Esophagus muscularis mucosa (tissue), 4 donors: ENCODE measurements at places on chromosomes 3 and 15.

DNA sequence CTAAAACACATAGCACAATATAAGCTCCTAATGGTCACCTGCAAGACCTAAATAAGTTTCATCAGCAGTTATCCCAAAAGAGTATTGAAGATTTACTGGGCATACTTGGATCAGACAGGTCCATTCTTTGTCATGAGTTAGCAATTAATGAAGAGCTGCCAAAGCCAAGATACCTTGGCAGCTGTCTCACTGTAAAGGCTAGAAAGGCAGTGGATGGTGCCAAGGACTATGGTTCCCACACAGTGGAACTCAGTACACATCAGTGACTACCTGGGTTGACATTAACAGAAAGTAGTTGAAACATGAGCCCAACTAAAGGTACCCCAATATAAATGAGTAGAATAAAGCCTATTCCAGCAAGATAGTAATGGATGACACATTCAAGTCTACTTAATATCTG is 41.1 kb upstream of the TMCO5A start:
- no peak overlapping the region for H3K4me3 ChIP-seq
- H3K36me3 ChIP-seq = no peaks in the 10 kb centered on the region

GRCh38 chr3:98817547-98818041 is 54.5 kb downstream of the ST3GAL6 start:
- peak overlapping the region; percentile 1 for H3K27ac ChIP-seq
- H3K36me3 ChIP-seq = peaks cover 8% of the 10 kb centered on the region
- H3K4me1 ChIP-seq = no peaks in the 10 kb centered on the region
- H3K4me3 ChIP-seq = no peak overlapping the region
- no peaks in the 10 kb centered on the region for H3K27me3 ChIP-seq
- no peak for DNase-seq

- no peak overlapping the region for H3K4me3 ChIP-seq
- DNase-seq = no peak
- no peak overlapping the region for H3K27ac ChIP-seq
- peaks cover 16% of the 10 kb centered on the region for H3K36me3 ChIP-seq
- H3K27me3 ChIP-seq = no peaks in the 10 kb centered on the region
These were observed 34.5 kb upstream of the STIMATE start for GRCh38 chr3:52931889-52932288.

GRCh38 chr3:26369133-26369532 is 253.4 kb upstream of the LRRC3B start:
- H3K36me3 ChIP-seq = no peaks in the 10 kb centered on the region
- H3K27ac ChIP-seq = no peak overlapping the region
- H3K4me1 ChIP-seq = no peaks in the 10 kb centered on the region
- no peak for DNase-seq
- no peak overlapping the region for H3K4me3 ChIP-seq

DNA sequence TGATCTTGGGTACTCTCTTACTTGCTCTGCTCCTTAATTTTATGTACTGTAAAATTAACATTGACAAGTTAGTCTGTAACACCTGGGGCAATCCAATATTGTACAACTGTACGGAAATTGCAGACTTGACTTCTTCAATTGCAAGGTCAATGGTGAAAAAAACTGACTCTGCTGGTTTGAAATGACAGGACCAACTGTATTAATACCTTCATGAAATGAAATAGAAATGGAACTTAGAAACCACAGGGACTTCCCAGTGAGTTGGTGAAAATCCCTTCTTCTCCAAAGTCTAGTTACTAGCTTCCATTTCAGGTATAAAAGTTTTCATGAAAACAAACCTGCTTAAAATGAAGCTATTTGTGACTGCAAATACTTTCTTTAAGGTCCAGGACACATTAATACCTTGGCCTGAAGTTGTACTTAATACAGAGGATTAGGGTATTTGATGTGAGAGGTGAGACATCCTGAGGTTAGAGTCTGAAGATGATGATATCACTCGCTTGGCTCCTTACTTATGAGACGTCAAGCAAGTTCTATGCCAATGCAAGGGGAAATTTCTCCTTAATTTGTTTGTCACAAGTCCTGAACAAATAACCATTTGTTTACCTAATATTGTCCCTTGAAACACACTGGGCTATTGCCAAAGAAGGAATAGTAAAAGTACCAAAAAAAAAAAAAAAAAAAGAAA is 226.2 kb upstream of the TP63 start:
- H3K4me3 ChIP-seq = no peak overlapping the region
- no peak overlapping the region for H3K27ac ChIP-seq
- H3K4me1 ChIP-seq = no peaks in the 10 kb centered on the region
- H3K27me3 ChIP-seq = no peaks in the 10 kb centered on the region
- no peaks in the 10 kb centered on the region for H3K36me3 ChIP-seq

DNA sequence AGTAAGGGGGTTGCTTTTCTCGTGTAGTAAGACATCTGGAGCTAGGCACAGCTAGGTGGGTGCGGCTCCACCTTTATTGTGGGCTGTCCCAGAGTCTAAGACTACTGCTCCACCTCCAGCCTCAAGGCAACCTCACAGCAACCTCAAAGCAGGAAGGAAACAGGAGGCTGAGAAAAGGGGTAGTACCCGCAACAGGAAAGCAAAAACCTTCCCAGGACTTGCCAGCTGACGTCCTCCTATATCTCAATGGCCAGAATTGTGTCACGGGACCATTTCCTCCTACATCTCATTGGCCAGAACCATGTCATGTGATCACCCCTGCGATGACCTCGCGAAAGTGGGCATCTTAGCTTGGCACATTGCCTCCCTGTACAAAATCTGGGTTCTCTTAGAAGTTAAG is 4.3 kb upstream of the GPR160 start:
- no peak for DNase-seq
- peaks cover 15% of the 10 kb centered on the region for H3K27me3 ChIP-seq
- H3K4me3 ChIP-seq = no peak overlapping the region
- no peaks in the 10 kb centered on the region for H3K36me3 ChIP-seq
- no peak overlapping the region for H3K27ac ChIP-seq

GRCh38 chr3:19595884-19596283 is 338.1 kb downstream of the EFHB start:
- no peaks in the 10 kb centered on the region for H3K27me3 ChIP-seq
- no peak overlapping the region for H3K27ac ChIP-seq
- no peaks in the 10 kb centered on the region for H3K4me1 ChIP-seq
- H3K36me3 ChIP-seq = no peaks in the 10 kb centered on the region
- DNase-seq = no peak

GRCh38 chr15:71811036-71811736 is 832 bp downstream of the NR2E3 start:
- peak; percentile 39 for DNase-seq
- H3K27me3 ChIP-seq = no peaks in the 10 kb centered on the region
- no peaks in the 10 kb centered on the region for H3K36me3 ChIP-seq
- H3K4me1 ChIP-seq = peaks cover 8% of the 10 kb centered on the region

GRCh38 chr3:38004415-38005075 is 14.0 kb downstream of the VILL start:
- peaks cover 22% of the 10 kb centered on the region for H3K4me1 ChIP-seq
- no peaks in the 10 kb centered on the region for H3K27me3 ChIP-seq
- DNase-seq = no peak
- no peak overlapping the region for H3K27ac ChIP-seq
- H3K4me3 ChIP-seq = no peak overlapping the region
- peaks cover 53% of the 10 kb centered on the region for H3K36me3 ChIP-seq

DNA sequence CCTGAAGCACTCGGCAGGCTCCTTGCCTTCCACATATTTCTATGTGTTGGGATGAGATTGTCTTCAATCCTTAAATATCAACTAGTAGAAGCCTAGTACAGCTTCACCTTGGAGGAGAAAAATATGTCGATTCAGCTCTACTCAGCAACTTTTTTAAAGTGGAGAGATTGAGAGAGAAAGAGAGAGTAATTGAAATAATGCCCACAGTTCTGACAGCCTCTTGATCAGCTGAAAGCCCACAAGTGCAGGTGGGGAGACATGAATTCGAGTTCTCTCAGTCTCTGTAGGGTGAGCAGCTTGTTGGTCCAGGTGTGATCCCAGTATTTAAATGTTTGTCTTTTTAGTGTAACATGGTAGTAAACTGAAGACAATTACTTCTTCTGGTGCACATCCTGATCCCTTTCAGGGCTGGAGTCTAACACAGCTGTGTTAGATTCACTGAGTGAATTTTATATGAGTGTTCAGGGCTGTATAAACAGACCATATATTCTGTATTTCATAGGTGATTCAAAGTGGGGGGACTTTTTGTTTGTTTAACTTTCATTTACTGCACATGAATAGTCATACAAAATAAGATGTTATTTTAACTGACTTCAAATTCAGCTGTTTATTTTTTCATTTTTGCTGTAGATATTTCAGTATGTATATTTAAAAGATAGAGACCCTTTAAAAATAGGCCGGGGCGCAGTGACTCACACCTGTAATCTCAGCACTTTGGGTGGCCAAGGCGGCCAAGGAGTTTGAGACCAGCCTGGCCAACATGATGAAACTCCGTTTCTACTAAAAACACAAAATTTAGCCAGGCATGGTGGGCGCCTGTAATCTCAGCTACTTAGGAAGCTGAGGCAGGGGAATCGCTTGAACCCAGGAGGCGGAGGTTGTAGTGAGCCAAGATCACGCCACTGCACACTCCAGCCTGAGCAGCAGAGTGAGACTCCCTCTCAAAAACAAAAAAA is 64.0 kb downstream of the ST6GAL1 start:
- no peaks in the 10 kb centered on the region for H3K4me1 ChIP-seq
- H3K27me3 ChIP-seq = no peaks in the 10 kb centered on the region
- H3K4me3 ChIP-seq = no peak overlapping the region
- no peak for DNase-seq
- H3K27ac ChIP-seq = no peak overlapping the region

DNA sequence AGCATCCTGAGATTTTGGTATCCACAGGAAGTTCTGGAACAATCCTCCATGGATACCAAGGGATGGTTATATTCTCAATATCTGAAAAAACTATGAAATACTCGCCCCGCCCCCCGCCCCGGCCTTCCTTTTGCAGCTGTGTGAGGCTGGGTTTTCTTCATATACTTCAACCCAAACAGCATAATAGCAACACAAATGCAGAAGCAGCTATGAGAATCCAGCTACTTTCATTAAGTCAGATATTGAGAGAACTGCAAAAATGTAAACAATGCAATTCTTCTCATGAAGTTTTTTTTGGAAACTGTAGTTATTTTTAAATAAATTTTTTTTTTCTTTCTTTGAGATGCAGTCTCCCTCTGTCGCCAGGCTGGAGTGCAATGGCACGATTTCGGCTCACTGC is 10.9 kb upstream of the IDH2 start:
- no peak overlapping the region for H3K4me3 ChIP-seq
- no peaks in the 10 kb centered on the region for H3K27me3 ChIP-seq
- H3K27ac ChIP-seq = peak overlapping the region; percentile 13
- H3K4me1 ChIP-seq = peaks cover 10% of the 10 kb centered on the region
- H3K36me3 ChIP-seq = no peaks in the 10 kb centered on the region
- DNase-seq = no peak

- H3K4me3 ChIP-seq = no peak overlapping the region
- H3K27me3 ChIP-seq = no peaks in the 10 kb centered on the region
- H3K4me1 ChIP-seq = peaks cover 15% of the 10 kb centered on the region
- DNase-seq = peak; percentile 62
- H3K27ac ChIP-seq = no peak overlapping the region
These were observed 124.6 kb downstream of the FOXB1 start for GRCh38 chr15:60128710-60129109.

DNA sequence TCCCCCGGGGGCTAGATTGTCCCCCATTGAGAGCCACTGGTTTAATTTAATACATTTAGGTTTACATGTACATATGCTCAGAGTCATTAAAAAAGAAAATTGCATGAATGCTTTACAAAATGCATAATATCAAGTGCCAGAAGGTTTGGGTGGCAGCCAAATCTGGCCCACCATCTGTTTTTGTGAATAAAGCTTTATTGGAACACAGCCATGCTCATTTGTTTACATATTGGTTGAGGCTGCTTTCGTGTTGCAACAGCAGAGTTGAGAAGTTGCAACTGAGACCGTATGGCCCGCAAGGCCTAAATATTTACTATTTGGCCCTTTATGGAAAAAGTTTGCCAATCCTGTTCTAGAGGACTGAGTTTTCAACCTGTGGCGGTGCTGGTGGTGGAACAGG is 32.1 kb upstream of the RGMA start:
- no peak overlapping the region for H3K27ac ChIP-seq
- DNase-seq = no peak
- no peaks in the 10 kb centered on the region for H3K27me3 ChIP-seq
- H3K36me3 ChIP-seq = no peaks in the 10 kb centered on the region

GRCh38 chr3:17801131-17801530 is 58.7 kb upstream of the TBC1D5 start:
- no peaks in the 10 kb centered on the region for H3K4me1 ChIP-seq
- no peaks in the 10 kb centered on the region for H3K27me3 ChIP-seq
- no peaks in the 10 kb centered on the region for H3K36me3 ChIP-seq
- DNase-seq = peak; percentile 10
- no peak overlapping the region for H3K4me3 ChIP-seq
- no peak overlapping the region for H3K27ac ChIP-seq

GRCh38 chr3:182469086-182469485 is 324.2 kb upstream of the ATP11B start:
- no peaks in the 10 kb centered on the region for H3K36me3 ChIP-seq
- H3K4me3 ChIP-seq = no peak overlapping the region
- H3K27me3 ChIP-seq = no peaks in the 10 kb centered on the region
- H3K27ac ChIP-seq = no peak overlapping the region

DNA sequence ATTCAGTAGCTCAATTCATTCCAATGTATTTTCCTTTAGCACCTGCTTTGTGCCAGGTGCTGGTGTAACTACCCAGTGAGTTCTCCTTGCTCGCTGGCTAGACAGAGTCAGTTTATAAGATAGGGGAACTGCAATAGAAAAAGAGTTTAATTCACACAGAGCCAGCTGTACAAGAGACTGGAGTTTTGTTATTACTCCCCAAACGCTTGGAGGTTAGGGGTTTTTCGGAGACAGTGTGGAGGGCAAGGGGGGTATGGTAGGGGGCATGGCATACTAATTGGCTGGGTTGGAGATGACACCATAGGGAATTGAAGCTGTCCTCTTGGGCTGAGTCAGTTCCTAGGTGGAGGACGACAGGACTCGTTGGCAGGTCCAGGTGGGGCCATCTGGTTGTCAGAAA is 5.4 kb upstream of the CFAP91 start:
- no peaks in the 10 kb centered on the region for H3K27me3 ChIP-seq
- DNase-seq = no peak
- no peak overlapping the region for H3K4me3 ChIP-seq
- H3K4me1 ChIP-seq = peaks cover 11% of the 10 kb centered on the region
- no peaks in the 10 kb centered on the region for H3K36me3 ChIP-seq
